ENCODE measurements at places on chromosomes 7 and 10. TPM values are rescaled to one million over a fixed set of nuclear protein-coding genes. Genes with fewer than 3 reads are reported as not detected.

- H3K27ac ChIP-seq: peak overlapping the region; percentile 23
- H3K4me3 ChIP-seq: no peak overlapping the region
- DNase-seq: no peak
Observed at GRCh38 chr10:132482090-132482800, 55.3 kb upstream of the INPP5A start.

DNA sequence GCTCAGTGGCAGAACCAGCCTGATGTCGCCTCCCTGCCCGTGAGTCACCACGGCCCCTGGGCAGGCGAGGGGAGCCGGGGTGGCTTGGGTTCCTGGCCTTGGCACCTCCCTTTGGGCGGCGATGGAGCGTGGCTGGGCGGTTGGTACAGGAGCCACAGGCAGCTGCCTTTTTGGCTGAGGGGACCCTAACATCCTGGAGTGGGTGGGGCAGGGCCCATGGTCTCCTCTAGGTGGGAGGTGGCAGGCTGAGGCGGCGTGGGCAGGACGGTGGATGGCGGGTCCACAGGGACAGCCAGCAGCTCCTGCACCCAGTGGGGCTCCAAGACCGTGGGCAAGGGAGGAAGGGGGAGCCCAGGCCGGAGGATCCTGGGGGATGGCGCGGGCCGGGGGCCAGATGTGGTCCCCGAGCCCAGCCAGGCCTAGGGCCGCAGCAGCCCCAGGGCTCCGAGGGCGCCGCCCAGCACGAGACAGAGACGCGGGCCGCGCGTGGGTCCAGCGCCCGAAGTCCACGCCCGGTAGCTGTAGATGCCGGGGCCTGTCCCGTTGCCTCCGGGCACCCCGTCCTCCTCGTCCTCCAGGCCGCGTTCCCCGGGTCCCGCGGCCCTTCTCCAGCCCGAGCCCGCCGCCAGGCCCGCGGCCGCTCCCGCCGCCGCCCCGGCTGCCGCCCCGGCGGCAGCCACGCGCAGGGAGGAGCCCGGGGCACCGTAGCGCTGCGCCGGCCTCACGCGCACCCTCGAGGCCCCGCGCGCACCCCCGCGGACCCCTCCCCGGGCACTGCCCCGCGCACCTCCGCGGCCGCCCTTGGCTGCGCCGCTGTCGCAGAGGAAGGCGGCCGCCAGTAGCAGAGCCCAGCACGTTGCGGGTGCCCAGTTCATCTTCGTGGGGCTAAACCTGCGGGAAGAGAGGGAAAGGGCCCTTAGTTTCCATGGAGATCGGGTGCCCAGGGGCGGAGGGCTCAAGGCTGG, 1.3 kb downstream of the SPRN start:
- peaks cover 35% of the 10 kb centered on the region for H3K27me3 ChIP-seq
- H3K27ac ChIP-seq: no peak overlapping the region
- H3K4me1 ChIP-seq: no peaks in the 10 kb centered on the region

The AKR1C4 gene
- not detected for total RNA-seq

The MCM10 gene
- 4.2 TPM for total RNA-seq

Measured in left lung (tissue), 14 donors.